Epithelial cell of proximal tubule (primary cell): ENCODE measurements at places on chromosomes 4 and X. TPM values are rescaled to one million over a fixed set of nuclear protein-coding genes. Genes with fewer than 3 reads are reported as not detected.

GRCh38 chrX:103376979-103377324 is 614 bp downstream of the BEX3 start:
- no peak for DNase-seq

DNA sequence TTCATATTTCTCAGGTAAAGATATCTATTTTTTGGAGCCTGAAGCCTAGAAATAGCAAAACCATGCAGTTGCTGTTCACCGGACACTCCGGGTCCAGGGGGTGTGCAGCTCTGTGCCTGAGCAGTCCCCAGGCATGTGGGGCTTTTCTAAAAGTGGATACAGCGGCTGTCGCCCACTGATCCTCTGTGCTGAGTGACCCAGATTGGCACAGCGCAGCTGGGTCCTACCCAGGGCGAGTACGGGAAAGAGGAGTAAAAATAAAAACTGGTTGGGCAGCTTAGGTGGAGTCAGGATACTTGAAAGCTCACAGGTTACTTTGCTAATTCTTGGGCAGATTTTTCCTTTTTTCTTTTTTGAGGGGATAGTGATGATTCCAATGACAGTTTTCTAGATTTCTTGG is 118.8 kb downstream of the UCHL1 start:
- DNase-seq = no peak

GRCh38 chrX:36414056-36414455 is 494.5 kb downstream of the CFAP47 start:
- DNase-seq = no peak

DNA sequence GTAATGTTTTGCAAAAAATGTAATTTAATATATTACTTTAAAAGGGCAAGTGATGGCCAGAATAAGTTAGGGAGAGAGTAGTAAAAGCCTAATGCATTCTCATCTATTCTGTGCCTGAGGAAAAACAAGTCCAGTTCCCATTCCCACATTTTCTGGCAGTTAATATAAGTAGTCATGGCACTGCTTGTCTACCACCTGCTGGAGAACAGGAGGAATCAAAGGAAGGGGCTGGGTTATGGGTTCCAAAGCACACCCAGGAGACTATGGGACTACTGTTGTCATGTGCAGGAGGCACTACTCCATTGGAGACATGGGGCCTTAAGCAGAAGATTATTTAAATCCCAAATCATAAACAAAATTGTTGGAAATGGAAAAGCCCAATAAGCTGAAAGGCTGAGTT is 2618.6 kb downstream of the ARAP2 start:
- DNase-seq = no peak

The CDS1 gene
- 9.6 and 12.9 TPM in 2 replicates for total RNA-seq

DNA sequence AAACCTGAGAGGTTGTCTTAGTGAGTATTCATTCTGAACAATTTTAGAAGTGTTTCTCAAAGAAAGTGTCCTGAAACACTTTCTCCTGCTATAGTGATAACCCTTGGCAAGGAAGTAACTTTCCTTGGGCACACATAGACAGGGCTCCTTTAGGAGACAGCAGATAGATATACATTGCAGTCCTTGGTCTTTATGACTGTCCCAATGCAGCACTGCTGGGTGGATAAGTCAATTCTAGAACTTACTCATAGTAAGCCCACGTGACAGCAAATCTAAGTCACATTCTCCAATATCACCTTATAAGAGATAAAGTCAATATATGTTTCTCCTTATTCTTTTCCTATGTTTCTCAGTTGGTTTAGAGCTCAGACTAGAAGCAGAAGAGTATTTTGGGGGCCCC is 46.7 kb downstream of the GPRASP3 start:
- no peak for DNase-seq

GRCh38 chrX:114906984-114907510 is 110.4 kb downstream of the IL13RA2 start:
- no peak for DNase-seq

DNA sequence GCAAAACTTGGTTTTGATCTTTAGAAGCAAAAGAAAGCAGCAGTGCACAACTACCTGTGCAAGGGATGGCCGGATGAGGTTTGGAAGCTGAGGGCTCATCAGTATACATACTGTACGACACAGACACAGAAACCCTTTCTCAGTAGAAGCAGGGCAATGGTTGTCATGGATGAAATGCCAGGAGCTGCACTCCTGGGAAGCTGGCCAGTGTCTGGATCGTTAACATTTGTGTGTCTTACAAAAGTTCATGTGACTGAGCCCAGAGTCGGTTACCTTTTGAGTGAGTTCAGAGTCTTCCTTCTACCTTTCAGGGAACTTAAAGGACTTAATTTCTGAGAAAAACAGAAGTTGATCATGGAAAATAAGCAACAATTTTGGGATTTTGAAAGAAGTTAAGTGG is 230.3 kb downstream of the APBB2 start:
- peak; percentile 59 for DNase-seq

DNA sequence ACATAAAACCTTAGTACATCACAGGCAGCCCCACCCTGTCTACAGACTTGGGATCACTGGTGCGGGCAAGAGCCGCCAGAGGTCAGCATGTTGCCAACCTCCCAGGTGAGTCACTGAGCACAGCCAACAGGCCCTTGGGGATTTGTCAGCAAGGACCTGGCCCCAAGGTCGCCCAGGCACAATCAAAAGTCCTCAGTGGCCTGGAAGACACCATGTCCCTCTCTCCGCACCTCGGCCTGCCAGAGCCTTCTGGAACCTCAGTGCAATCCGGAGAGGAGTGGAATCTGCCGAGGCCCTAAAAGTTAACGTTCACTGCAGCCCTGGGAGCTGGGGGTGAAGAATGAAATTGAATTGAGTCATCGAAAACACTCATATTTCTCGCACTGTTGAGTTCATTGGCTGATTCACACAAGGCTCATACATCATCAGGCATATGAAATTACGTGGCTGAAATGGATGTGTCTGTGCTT is 74.3 kb downstream of the WFS1 start:
- no peak for DNase-seq

DNA sequence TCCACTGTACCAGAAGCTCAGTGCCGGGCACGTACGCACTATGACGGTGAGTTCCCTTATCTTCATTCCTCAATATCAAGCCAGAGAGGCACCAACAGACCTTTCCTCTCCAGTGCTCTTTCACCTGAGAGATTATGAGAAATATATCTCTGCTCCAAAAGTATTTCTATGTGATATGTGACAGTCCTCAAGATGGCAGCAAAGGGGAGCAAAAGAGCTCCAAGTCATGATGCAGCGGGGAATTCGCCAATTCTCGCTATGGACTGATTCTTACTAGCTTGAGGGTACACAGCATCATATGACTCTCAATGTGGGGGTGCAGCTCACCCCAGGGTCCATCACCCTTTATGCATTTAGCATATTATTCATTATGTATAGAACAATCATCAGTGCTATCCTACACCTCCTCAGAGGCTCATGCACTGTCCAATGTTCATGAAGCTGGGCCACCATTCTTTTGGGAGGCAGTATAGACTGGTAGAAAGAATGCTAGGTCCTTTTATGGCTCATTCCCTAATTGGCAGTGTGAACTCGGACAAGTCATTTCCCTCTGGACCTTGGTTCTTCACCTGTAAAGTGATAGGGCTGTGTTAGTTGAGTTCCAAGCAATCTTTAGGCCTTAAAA is 12.8 kb upstream of the IQSEC2 start:
- no peak for DNase-seq

The MAGEE2 gene
- not detected in 2 replicates for total RNA-seq

- peak; percentile 78 for DNase-seq
Measured at GRCh38 chr4:173182403-173182802, 13.8 kb downstream of the GALNT7 start.

The CC2D2A gene
- 15.2 and 15.8 TPM in 2 replicates for total RNA-seq

- no peak for DNase-seq
Measured at GRCh38 chr4:52588771-52589591, 70.1 kb downstream of the USP46 start.

GRCh38 chrX:56576721-56577120 is 13.3 kb downstream of the UBQLN2 start:
- no peak for DNase-seq

The GCNA gene
- total RNA-seq = 0.14 and 0.52 TPM in 2 replicates

GRCh38 chr4:108399610-108400265 is 220.6 kb upstream of the RPL34 start:
- DNase-seq = no peak

The TCP11X2 gene
- total RNA-seq = 0.12 TPM in 1 of 2 replicates, not detected in the other

DNA sequence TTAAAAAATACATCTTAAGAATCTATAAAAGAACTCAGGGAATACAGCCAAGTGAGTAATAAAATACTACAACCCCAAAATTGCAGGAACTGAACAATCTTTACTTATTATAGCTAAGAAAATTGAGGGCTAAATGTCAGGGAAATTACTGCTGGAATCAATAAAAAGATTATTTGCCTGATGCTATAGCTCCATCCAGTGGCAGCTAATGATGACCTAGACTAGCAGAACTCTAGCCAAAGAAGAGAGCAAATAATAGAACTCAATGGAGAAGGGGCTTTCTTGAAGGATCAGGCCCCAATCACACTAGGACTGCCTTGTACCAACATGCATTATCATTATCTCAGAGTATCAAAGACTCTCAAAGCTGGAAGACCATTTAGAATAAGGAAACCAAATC is 85.0 kb upstream of the FAM241A start:
- DNase-seq = no peak

- DNase-seq = no peak
Measured at GRCh38 chr4:15964159-15964558, 1.2 kb upstream of the FGFBP2 start.

The ARX gene
- not detected in 2 replicates for total RNA-seq

The VEGFC gene
- total RNA-seq = 3.2 and 11.0 TPM in 2 replicates

DNA sequence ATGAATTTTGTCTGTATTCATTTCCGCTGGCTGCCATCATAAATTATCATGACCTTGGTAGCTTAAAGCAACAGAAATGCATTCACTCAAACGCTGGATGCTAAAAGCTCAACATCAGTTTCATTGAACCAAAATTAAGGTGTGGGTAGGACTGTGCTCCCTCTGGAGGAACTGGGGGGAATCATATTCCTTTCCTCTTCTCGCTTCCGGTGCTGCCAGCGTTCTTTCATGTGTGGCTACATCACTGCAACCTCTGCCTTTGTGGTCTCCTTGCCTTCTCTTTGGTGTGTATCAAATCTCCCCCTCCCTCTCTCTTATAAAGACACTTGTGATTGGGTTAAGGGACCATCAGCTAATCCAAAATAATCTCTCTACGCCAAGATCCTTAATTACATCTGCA is 39.5 kb downstream of the NEIL3 start:
- no peak for DNase-seq

The AFM gene
- total RNA-seq = not detected in 2 replicates

The NHS gene
- total RNA-seq = 7.6 and 9.0 TPM in 2 replicates

The TCEAL7 gene
- 16.0 and 25.4 TPM in 2 replicates for total RNA-seq

- DNase-seq = no peak
Measured at GRCh38 chrX:1442016-1442665, 10.6 kb downstream of the ASMTL start.

DNA sequence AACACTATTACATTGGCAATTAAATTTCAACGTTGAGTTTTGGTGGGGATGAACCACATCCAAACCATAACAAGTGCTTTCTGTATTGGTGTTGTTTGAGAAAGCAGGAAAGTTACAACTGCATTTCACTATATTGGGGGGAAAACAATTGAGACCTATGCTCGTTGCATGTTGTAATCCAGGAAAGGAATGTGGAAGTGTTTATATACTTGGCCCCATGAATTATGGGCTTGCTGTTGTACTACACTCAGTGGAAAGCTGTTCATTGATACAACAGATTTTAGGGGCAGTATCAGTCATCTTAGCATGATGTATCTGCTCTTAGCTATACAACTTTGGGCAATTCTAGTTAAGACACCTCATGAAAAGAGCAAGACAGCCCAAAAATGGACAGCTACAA is 52.4 kb downstream of the KLHL5 start:
- no peak for DNase-seq

DNA sequence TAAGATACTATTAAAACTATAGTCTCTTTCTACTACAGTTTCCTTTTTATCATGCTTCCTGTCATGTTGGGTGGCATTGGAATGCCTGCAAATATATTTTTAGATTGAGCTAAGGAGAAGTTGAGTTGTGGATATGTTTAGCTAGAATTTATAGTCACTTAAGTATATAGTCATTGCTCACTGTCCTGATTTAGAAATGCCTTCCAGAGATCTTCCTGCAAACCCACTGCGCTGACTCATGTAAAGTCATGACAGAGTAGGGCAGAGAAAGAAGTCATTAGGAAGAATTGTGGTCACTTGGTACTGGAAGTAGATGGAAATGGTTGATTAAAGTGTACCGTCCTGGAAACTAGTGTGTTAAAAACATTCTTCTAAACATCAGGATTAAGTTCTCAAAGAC is 490.3 kb upstream of the PABPC4L start:
- DNase-seq = no peak

GRCh38 chr4:22187203-22187820 is 238.7 kb upstream of the KCNIP4 start:
- DNase-seq = no peak

GRCh38 chrX:142040906-142041305 is 137.2 kb downstream of the MAGEC1 start:
- no peak for DNase-seq
